ENCODE measurements at places on chromosomes 2 and 18.
A peak's percentile ranks its signal among the peaks of the same experiment; 100 is the strongest.

GRCh38 chr2:23286758-23287704, 97.9 kb upstream of the KLHL29 start:
- no peak for DNase-seq

- DNase-seq: peak; percentile 46
Observed at GRCh38 chr2:66434679-66435548, at the start of gene MEIS1. MEIS1 (plus strand) TSS chr2:66435125; CDS start chr2:66435857, 732 bp downstream.

DNA sequence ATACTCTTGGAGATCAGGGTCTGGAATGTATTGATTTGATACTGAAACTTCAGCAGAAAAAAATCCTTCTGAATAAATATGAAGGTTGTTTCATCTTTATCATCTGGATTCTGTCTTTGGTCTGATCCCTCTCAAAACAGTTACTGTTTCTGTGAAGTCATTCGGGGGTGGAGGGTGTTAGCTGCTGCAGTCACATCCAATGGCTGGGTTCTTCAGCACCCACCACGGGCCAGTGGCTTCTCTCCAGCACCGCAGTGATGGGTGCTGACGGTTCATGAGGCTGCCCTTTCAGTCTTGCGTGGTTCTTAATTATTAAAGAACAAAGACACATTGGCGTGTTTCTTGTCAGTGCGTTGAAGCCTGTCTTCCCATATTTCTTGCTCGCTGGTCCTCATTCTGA, 148.0 kb downstream of the LDLRAD4 start:
- DNase-seq: no peak

- no peak for DNase-seq
Observed at GRCh38 chr2:220043155-220043989, 415.9 kb downstream of the SLC4A3 start.

- no peak for DNase-seq
Observed at GRCh38 chr2:11899264-11899818, 152.9 kb downstream of the LPIN1 start.

DNA sequence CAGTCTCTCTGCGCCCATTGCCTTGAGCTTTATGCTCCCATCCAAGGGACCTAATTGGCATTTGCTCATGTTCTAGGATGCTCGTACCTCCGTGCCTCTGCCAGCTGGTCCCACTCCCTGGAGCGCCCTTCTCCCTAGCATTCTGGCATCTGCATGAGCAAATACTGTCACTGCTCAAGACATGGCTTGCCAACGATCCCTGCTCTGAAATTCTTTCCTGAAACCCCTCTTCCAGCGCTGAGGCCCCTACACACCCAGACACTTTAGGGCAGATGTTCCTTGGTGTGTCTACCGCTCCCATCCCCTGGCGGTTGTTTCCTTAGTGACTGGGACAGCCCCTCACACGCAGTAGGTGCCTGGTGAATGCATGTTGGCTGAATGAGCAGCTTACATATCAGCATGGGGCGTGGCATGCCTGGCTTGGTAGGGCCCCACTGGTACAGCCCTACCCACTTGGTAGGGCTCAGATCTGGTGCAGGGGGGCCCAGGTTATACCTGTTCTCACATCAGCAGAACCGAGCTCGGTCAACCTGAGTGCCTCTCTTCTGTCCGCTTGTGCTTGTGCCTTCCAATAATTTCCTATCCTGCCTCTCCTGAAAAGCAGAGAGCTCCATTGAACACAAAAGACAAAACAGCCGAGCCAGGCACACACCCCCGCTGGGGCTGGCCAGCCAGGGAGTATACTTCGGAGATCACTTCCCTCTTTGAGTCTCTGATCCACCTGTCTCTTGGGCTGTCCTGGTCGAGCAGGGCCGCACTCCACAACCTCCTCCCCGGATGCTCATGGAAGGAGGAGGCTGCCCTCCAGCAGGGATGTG, 59.2 kb downstream of the INHBB start:
- DNase-seq: no peak

GRCh38 chr2:126627643-126628042, 28.3 kb upstream of the GYPC start:
- no peak for DNase-seq

DNA sequence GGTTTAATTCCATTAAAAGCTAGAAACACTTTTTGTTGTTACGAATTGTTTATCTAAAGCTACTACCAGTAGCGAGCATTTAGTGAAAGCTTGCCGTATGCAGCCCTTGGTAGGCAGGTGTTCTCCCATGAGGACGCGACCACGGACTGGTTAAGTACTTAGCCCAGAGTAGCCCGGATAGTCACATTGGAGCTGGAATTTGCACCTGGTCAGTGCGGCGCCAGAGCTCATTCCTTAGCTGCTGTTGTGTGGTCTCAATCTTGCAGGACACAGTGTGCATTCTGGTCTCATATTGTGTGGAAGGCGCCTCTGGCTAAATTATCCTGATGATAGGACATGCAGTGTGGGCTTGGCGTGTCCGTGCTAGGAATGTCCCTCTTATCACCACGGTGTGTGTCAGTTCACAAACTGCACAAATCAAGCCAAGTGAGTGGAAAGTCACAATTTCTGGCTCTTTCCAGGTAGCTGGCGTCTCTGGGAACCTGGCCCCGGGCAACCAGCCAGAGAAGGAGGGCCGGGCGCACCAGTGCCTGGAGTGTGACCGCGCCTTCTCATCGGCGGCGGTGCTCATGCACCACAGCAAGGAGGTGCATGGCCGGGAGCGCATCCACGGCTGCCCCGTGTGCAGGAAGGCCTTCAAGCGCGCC, 133.3 kb downstream of the ZNF236 start:
- DNase-seq: no peak

DNA sequence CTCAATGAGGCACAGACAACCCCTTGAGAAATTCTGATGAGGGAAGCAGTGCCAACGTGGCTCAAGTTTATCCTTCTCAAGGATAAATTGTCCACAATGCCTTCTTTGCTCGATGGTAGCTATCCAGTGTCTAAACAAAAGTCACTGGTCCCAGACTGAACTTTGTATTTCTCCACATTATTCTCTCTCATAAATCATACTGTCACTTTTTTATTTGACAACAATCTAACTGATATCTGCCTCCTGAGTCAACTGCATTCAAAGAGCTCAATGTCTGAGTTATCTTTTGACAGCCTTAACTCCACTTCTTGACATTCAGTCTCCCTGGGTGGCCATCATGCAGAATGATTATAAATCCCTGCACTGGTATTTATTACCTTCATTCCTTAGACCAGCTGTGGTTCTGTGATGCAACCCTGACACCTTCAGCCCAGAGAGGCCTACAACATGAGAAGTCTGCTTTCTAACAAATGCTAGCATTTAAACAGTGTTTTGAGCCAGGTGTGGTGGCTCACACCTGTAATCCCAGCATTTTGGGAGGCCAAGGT, 38.2 kb downstream of the IMMT start:
- no peak for DNase-seq

GRCh38 chr2:45380131-45380836, 230.8 kb downstream of the SRBD1 start:
- no peak for DNase-seq

DNA sequence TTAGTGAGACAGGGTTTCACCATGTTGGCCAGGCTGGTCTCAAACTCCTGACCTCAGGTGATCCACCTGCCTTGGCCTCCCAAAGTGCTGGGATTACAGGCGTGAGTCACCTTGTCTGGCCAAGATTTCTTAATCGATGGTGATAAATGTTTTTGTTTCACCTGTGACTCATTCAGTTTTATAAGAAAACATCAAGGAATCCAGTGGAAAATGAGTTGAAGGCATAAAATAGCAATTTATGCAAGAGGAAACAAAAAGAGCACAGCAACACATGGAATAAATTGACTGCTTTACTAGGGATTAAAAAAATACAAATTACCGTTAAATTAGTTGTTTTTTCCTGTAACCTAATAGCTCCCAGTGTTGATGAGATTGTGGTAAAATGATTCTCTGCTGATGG, 80.2 kb downstream of the CDK15 start:
- no peak for DNase-seq

GRCh38 chr2:100246163-100247145, 75.8 kb downstream of the LONRF2 start:
- DNase-seq: peak; percentile 25

DNA sequence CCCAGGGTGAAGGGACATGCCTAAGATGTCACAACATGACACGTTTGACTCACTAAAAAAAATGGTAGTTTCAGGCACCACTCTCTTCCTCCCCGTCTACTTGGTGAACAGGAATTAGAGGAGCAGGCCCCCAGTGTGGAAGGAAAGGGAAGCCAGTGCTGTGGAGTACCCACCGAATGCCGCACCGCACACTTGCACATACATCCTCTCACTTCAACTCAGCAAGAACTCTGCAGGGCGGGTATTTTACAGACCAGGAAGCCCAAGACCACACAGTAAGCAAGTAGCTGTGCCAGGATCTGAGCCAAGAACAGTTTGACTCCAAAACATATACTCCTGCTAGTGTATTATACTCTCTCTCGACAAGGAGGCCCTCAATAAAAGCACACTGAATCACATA, 69.8 kb downstream of the BCL2 start:
- DNase-seq: peak; percentile 19

DNA sequence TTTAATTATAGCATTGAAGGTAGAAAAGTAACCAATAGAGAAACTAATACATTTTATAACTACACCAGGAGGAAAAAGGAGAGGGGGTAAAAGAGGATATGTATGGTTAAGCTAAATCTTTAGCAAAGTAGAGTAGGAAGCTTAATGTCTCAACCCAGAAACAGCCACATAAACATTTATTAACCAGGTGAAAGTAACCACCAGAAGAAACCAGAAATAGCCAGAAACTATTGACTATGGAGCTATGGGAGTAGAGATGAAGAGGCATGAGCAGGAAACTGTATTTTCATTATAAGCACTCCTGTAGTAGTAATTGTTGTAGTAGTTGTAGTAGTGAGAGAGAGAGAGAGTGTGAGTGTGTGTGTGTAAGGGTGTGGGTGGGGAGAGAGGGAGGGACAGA, 617.5 kb upstream of the CHAC2 start:
- DNase-seq: no peak

- no peak for DNase-seq
Observed at GRCh38 chr2:38224181-38224580, 148.2 kb upstream of the CYP1B1 start.

DNA sequence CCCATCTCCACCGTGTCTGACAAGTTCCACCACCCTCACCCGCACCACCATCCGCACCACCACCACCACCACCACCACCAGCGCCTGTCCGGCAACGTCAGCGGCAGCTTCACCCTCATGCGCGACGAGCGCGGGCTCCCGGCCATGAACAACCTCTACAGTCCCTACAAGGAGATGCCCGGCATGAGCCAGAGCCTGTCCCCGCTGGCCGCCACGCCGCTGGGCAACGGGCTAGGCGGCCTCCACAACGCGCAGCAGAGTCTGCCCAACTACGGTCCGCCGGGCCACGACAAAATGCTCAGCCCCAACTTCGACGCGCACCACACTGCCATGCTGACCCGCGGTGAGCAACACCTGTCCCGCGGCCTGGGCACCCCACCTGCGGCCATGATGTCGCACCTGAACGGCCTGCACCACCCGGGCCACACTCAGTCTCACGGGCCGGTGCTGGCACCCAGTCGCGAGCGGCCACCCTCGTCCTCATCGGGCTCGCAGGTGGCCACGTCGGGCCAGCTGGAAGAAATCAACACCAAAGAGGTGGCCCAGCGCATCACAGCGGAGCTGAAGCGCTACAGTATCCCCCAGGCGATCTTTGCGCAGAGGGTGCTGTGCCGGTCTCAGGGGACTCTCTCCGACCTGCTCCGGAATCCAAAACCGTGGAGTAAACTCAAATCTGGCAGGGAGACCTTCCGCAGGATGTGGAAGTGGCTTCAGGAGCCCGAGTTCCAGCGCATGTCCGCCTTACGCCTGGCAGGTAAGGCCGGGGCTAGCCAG, 1.2 kb downstream of the ONECUT2 start:
- no peak for DNase-seq

DNA sequence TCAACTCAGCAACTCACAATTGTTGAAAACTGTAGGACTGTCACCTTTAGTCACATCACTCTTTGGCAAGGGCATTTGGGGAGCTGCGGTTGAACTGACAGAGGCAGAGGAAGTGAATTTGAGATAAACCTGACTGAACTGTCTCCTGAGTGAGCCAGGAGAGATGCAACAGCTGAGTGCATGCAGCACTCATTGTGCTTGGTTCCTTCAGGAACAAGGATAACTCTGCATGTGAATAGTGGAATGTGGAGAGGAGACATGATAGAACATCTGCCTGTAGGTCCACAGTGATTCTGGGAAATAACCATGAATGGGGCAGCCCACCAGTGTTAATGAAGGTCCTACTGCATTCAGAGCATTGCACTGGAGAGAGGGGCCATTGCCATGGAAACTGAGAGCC, 494.7 kb downstream of the STK39 start:
- DNase-seq: no peak

DNA sequence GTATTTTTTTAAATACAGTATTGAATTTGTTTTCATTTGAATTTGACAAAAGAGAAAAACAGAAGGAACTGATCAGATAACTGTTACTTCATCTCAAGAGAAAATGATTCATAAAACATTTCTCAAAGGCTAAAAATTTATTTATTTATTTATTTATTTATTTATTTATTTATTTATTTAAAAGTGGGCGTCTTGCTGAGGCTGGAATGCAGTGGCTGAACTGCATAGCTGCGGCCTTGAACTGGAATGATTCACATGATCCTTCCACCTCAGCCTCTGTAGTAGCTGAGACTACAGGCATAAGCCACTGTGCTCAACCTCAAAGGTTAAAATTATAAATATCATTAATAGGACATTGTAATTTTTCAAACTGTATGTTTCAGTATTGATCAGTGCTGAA, 4.5 kb upstream of the PUM2 start:
- DNase-seq: no peak

- peak; percentile 73 for DNase-seq
Observed at GRCh38 chr2:68734688-68735525, at the start of gene ARHGAP25. ARHGAP25 (plus strand) TSS chr2:68734811; CDS start chr2:68735200, 389 bp downstream.

- no peak for DNase-seq
Observed at GRCh38 chr18:58694720-58695468, 23.6 kb downstream of the MALT1 start.

GRCh38 chr18:75854174-75854573, 426.7 kb upstream of the SMIM21 start:
- DNase-seq: no peak

- peak; percentile 37 for DNase-seq
Observed at GRCh38 chr2:12074126-12074844, 327.9 kb downstream of the LPIN1 start.

GRCh38 chr2:214679736-214680135, 129.7 kb downstream of the BARD1 start:
- DNase-seq: no peak

DNA sequence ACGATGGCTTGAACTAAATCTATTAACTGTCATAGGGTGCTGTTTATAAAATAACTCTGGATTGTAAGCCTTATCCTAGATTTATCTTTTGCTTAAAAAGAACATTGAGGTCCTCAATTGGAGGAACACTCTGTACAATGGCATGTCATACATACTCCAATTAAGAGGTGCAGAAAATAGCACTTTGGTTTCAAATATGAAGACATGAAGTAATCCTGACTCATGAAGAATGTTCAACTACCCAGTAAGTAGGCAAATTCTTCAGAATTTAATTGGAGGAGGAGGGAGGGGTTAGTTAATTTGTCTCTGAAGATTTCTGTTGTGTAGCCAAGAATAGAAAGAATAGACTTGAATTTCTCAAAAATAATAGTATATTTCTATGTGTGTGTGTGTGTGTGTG, 36.1 kb downstream of the DCC start:
- no peak for DNase-seq

GRCh38 chr2:149132901-149133300, 94.4 kb downstream of the LYPD6B start:
- DNase-seq: no peak

- DNase-seq: no peak
Observed at GRCh38 chr18:51721388-51721787, 523.9 kb upstream of the MEX3C start.

Data from CD4-positive, alpha-beta T cell treated with Interferon alpha-2 for 1 hour (primary cell).